NCI-H187 treated with DMSO at 0.1 percent for 48 hours (cell line): ENCODE measurements at places on chromosomes 13 and 19.

GRCh38 chr13:21579754-21580316, 24.1 kb downstream of the MICU2 start:
- DNase-seq: no peak

DNA sequence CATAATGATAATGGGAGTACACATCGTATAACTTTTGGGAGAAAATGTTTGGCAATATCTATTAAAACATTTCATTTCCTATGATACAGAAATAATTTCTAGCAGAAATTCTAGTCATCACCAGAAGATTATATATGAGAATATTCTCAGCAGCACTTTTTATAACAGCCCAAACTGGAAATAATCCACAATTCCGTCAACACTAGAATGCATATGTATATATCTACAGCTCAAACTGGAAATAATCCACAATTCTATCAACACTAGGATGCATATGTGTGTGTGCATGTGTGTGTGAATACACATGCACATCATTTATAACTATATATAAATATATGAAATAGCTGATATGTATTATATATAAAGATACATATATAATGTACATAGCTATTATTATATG, 408.0 kb upstream of the KLHL1 start:
- no peak for DNase-seq

DNA sequence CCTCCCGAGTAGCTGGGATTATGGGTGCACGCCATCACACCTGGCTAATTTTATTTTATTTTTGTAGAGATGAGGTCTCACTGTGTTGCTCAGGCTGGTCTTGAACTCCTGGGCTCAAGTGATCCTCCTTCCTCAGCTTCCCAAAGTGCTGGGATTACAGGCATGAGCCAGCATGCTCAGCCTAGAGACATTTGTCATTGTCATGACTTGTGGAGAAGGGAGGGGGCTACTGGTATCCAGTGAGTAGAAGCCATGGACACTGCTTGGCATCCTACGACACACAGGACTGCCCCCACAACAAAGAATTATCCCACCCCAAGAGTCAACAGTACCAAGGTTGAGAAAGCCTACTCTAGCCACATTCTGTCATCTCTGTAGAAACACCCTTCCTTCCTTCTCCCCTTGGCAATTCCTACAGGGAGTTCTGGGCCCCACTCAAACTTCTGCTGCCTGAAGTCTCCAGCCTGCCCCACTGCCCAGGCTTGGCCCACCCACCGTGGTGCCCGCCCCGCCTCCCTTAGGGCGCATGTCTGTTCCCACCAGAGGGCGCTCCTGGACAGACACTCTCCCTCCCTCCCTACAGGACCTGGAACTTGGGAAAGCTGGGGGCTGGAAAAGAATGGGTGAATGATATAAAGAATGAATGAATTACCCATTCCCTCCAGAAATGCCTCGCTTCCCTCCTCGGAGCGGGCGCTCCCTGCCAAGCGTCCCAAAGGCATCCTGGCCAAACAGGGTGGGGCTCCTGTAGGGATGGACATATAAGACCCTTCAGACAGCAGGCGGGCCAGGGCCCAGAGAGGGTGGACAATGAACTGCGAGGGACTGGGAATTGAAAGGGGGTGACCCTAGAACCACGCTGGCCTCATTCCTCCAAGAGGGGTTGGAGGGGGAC, 5.5 kb upstream of the EMP3 start:
- peak; percentile 28 for DNase-seq

GRCh38 chr19:48332662-48333466, 7.5 kb downstream of the EMP3 start:
- DNase-seq: peak; percentile 100
